Fibroblast of lung (primary cell): ENCODE measurements at places on chromosomes 5 and 9.

DNA sequence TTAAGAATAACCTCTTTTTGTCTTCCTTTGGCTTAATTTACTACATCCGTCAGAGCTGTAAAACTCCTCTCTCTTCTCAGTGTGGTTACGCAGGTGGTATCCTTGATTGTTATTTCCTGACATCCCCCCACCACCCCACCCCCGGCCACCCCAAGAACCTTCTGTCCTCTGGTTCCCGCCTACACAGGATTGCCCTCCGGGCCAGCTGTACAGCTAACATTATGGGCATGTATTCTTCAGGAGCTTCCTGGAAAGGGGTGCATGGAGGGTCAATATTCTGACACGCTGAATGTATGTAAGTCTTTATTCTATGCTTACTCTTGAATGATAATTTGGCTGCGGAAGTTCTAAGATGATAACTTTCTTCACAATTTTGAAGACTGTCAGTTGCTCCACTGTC lies 13.0 kb upstream of the ANP32B start:
- DNase-seq: no peak

GRCh38 chr5:134651531-134651930 lies 2.9 kb downstream of the SEC24A start:
- DNase-seq: no peak

DNA sequence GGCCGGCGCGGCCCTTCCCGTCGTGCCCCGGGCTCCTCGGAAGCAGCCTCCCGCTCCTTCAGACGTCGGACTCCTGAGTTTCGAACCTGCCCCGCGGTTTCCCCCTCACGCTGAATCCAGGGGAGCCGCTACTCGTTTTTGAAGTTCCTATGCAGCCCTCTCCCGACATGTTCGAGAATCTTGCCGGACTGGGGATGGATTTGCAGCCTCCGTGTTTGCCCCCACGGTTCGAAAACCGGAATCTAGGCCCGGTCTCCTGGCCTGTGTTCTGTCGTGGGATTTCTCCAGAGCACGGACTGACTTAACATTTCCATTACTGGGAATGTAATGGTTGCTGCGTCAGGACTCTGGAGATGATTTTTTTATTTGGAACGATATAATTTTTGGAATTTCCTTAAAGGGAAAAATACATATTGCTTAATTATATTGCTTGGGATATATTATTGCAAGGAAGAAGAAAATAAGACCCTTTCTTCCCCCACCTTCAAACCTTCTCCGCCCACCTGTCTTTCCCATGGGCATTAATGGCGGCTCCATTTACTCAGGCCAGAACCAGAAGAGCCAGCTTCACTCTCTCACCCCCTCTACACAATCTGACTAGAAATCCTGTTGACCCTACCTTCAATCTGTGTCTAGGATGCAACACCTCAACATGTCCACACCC lies 8.5 kb upstream of the MGAT1 start:
- peak; percentile 45 for DNase-seq

- DNase-seq: peak; percentile 30
These were observed 267.3 kb downstream of the MAST4 start for GRCh38 chr5:66863243-66864170.

DNA sequence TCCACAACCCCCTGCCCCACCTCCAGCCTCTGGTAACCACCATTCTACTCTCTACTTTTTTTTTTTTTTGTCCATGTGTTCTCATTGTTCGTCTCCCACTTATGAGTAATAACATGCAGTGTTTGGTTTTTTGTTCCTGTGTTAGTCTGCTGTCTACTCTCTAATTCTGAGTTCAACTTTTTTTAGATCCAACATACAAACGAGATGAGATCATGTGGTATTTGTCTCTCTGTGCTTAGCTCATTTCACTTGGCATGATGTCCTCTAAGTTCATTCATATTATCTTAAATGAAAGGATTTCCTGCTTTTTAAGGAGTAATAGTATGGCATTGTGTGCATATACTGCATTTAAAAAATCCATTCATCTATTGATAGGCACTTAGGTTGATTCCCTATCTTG lies 130.9 kb downstream of the NMUR2 start:
- DNase-seq: peak; percentile 5

DNA sequence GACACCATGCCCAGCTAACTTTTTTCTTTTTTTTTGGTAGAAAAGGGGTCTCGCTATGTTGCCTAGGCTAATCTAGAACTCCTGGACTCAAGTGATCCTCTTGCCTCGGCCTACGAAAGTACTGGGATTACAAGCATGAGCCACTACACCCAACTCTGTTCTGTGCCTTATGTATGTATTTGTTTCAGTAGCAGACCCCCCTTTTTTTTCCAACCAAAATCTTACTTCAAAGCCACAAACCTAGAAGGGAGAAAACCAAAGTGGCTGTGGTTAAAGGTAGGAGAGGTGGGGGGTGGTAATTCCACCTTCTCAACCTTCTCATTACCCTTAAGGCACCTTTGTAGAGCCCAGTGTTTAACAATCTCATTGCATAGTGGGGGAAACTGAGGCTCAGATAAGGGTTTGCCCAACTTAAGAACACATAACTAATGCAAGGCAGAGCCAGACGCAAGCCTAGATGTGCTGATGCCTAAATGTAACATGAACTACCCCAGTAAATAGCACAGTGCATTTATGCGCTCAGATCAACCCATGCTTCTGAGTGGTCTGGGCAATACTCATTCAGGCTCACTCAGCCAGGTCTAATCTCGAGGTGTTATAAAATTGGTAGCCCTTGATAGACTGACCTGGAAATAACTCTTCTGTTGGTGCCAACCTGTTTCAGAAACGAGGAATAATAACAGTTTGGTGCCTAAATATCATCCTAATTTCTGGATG lies 33.0 kb downstream of the ITK start:
- DNase-seq: no peak

- DNase-seq: no peak
These were observed 177.3 kb downstream of the CD180 start for GRCh38 chr5:67019065-67019845.

GRCh38 chr5:122015471-122015870 lies 53.7 kb downstream of the SRFBP1 start:
- DNase-seq: no peak

DNA sequence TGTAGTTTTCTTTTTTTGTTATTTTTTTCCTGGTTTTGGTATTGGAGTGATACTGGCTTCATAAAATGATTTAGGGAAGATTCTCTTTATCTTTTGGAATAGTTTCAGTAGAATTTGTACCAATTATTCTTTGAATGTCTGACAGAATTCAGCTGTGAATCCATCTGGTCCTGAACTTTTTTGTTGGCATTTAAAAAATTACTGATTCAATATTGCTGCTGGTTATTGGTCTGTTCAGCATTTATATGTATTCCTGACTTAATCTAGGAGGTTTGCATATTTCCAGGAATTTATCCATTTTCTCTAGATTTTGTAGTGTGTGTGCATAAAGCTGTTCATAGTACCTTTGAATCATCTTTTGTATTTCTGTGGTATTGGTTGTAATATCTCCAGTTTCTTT lies 100.2 kb downstream of the NXNL2 start:
- no peak for DNase-seq
